Tracheal epithelial cell (primary cell): ENCODE measurements at places on chromosomes 7 and 10. TPM values are rescaled to one million over a fixed set of nuclear protein-coding genes. Genes with fewer than 3 reads are reported as not detected.

SLIT1 gene
- under 0.01 TPM in 1 of 2 replicates, not detected in the other for total RNA-seq

CUEDC2 gene
- 39.2 and 53.5 TPM in 2 replicates for total RNA-seq

FEZF1 gene
- not detected in 2 replicates for total RNA-seq

NAT16 gene
- total RNA-seq, result not detected in 2 replicates

TSPAN33 gene
- total RNA-seq, result 3.9 and 4.0 TPM in 2 replicates

TACC2 gene
- total RNA-seq, result 7.0 and 14.7 TPM in 2 replicates

CALCR gene
- total RNA-seq, result not detected in 2 replicates

PARD3 gene
- total RNA-seq, result 105 and 126 TPM in 2 replicates

ADCYAP1R1 gene
- total RNA-seq, result not detected in 2 replicates

TUBB8 gene
- not detected in 2 replicates for total RNA-seq

GPRIN2 gene
- 0.85 and 10.4 TPM in 2 replicates for total RNA-seq

CTNNA3 gene
- under 0.01 TPM in 1 of 2 replicates, not detected in the other for total RNA-seq

ADAP1 gene
- total RNA-seq, result 18.3 and 25.6 TPM in 2 replicates

WNT8B gene
- not detected in 2 replicates for total RNA-seq

GIMAP7 gene
- total RNA-seq, result under 0.01 TPM in 1 of 2 replicates, not detected in the other

ASCC1 gene
- 28.9 and 37.7 TPM in 2 replicates for total RNA-seq

STOX1 gene
- 0.21 and 0.24 TPM in 2 replicates for total RNA-seq

PFKFB3 gene
- 17.3 and 68.4 TPM in 2 replicates for total RNA-seq

GOLGA7B gene
- total RNA-seq, result 0.21 and 0.72 TPM in 2 replicates

GRID2IP gene
- 0.24 TPM in 1 of 2 replicates, not detected in the other for total RNA-seq

GPR37 gene
- total RNA-seq, result 1.1 and 1.4 TPM in 2 replicates

RAB18 gene
- total RNA-seq, result 49.7 and 50.1 TPM in 2 replicates

ANXA8 gene
- total RNA-seq, result 268 and 382 TPM in 2 replicates

PON1 gene
- not detected in 2 replicates for total RNA-seq

SCART1 gene
- total RNA-seq, result 0.43 and 1.4 TPM in 2 replicates

ANKRD61 gene
- 0.21 and 0.48 TPM in 2 replicates for total RNA-seq

PODXL gene
- total RNA-seq, result 0.21 and 0.72 TPM in 2 replicates

CPXM2 gene
- 0.21 and 0.48 TPM in 2 replicates for total RNA-seq

MRLN gene
- not detected in 2 replicates for total RNA-seq

JCAD gene
- 0.21 and 0.48 TPM in 2 replicates for total RNA-seq

C10orf105 gene
- total RNA-seq, result not detected in 2 replicates

HECW1 gene
- not detected in 2 replicates for total RNA-seq

CYTH3 gene
- 13.6 and 28.0 TPM in 2 replicates for total RNA-seq

OR6B1 gene
- not detected in 2 replicates for total RNA-seq

CNPY1 gene
- not detected in 2 replicates for total RNA-seq

CABCOCO1 gene
- total RNA-seq, result not detected in 2 replicates

ANKRD22 gene
- 9.2 and 10.1 TPM in 2 replicates for total RNA-seq

ATG9B gene
- total RNA-seq, result 0.24 TPM in 1 of 2 replicates, not detected in the other

TEX36 gene
- total RNA-seq, result not detected in 2 replicates

MYL10 gene
- not detected in 2 replicates for total RNA-seq

ZNF365 gene
- total RNA-seq, result 0.85 and 3.4 TPM in 2 replicates

TDRD1 gene
- 1.4 and 1.9 TPM in 2 replicates for total RNA-seq

ABCB4 gene
- total RNA-seq, result 1.4 TPM in 1 of 2 replicates, not detected in the other

SRGN gene
- total RNA-seq, result 0.21 and 13.5 TPM in 2 replicates

CYP2C19 gene
- 0.21 TPM in 1 of 2 replicates, not detected in the other for total RNA-seq

LIPJ gene
- not detected in 2 replicates for total RNA-seq

GPR26 gene
- not detected in 2 replicates for total RNA-seq

MEOX2 gene
- total RNA-seq, result 0.21 TPM in 1 of 2 replicates, not detected in the other

LIMK1 gene
- total RNA-seq, result 11.9 and 27.0 TPM in 2 replicates

PSPH gene
- total RNA-seq, result 152 and 214 TPM in 2 replicates

RBAK gene
- total RNA-seq, result 7.5 and 9.8 TPM in 2 replicates

SPAM1 gene
- total RNA-seq, result not detected in 2 replicates
